Bronchial epithelial cell (primary cell): ENCODE measurements at places on chromosomes 5 and 9. TPM values are rescaled to one million over a fixed set of nuclear protein-coding genes. Genes with fewer than 3 reads are reported as not detected.

The ZBTB5 gene
- 8.2 and 8.6 TPM in 2 replicates for total RNA-seq

GRCh38 chr5:42912184-42912798 lies 100.6 kb upstream of the SELENOP start:
- peak; percentile 63 for DNase-seq

The SLC27A6 gene
- 0.13 and 1.1 TPM in 2 replicates for total RNA-seq

GRCh38 chr5:40141418-40141817 lies 538.3 kb upstream of the PTGER4 start:
- no peak for DNase-seq

DNA sequence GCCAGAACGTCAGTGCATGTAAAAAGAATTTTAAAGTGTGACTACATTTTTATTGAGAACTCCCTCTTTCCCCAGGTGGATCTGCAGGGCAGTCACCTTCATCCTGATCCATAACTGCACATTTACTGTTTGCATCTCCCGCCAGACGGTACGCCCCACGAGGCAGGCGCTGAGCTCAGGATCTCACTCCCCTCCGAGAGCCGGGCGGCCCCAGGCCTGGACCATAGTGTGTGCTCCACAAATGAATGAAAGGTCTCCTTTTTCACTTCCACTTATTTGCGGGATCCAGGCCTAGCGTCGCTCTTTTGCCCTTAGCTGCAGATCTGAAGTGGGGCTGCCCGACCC lies 378 bp downstream of the DROSHA start:
- peak; percentile 10 for DNase-seq

DNA sequence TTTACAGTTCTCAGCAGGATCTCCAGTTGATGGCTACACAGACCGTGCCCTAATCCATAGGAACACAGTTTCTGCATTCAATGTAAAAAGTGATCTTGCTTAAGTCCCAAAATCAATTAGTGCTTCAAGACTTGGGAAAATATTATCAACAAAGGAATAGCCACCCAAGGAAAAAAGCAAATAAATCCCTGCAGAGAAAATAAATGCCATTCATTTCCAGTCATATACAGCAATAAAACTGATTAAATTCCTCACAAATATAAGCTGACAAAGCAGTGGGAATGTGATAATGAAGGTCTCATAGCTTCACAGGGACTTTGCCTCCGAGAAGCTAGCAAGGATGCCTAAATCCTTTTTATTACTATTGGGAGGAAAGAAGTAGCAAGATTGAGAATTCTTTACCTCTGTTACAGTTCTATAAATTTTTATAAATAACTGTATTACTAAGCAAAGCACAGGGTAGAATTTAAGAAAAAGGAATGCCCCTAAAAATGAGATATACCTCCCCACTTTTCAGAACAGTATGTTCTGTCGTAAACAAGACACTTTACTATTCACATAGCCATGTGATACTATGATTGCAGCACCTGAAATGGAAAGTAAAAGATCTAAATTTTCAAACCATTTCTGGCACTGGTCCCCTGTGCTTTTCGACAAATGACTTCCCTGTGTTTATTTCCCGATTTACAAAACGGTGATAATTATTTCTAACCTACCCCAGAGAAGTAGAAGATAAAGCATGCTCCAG lies 59.8 kb downstream of the ARSB start:
- DNase-seq: no peak

The PROB1 gene
- total RNA-seq: 0.51 and 0.53 TPM in 2 replicates

GRCh38 chr9:33443464-33444154 lies 3.8 kb downstream of the AQP3 start:
- no peak for DNase-seq

DNA sequence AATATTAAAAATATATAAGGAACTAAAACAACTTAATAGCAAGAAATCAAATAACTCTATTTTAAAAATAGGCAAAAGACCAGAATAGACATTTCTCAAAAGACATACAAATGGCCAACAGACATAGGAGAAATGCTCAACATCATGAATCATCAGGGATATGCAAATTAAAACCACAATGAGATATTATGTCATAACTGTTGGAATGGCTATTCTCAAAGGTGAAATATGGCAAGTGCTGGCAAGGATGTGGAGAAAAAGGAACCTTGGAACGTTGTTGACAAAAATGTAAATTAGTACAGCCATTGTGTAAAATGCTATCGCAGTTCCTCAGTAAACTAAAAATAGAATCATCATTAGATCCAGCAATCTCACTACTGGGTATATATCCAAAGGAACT lies 468.5 kb downstream of the NFIB start:
- DNase-seq: peak; percentile 88

DNA sequence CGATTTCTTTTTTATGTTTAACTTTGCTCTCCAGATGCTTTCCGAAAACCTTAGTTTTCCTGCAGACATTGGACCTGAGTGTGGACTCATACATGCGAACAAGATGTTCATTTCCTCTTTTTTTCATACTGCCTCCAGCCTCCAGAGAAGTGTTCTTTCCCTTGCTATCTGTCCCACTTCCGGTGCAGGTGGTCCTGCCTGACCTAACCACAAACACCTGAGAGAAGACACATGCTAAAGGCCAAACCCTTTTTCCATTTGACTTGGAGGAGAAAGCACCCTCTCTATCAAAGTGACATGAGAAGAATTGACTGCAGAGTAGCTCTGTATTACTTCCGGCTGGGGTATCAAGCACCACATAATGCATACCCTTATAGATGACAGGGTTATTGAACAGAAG lies 334.0 kb downstream of the ARHGEF28 start:
- no peak for DNase-seq

GRCh38 chr5:112663146-112663545 lies 74.5 kb upstream of the APC start:
- no peak for DNase-seq

GRCh38 chr5:672329-673160 lies 20.6 kb downstream of the TPPP start:
- peak; percentile 66 for DNase-seq

DNA sequence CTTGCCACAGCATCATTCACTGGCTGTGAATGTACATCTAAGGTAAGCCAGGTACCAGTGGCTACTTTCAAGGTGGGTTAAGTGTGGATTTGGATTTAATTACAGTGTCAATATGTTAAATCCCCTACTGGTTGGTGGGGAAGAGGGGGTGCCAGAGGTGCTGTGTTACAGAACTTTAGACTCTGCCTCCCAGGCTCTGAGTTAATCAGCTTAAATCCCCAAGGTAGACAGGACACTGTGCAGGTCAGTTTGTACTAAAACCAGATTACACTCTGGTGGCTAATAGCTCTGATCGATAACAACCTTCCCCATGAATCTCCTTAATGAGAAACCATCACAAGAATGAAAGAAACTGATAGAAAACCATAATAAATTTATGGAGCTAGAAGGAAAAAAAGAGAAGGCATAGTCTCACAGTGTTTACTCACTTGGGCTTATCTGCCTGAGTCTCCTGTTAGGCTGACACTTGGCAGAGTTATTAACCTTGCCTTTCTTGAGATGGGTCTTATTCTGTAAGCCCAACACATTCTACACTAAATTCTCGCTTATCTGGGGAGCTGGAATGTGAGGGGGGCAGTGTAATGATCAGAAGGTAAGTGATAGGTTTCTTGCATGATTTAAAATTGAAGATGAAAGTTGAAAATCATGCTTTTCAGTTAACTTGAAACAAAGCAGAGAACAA lies 106.8 kb downstream of the LMNB1 start:
- DNase-seq: peak; percentile 13

The MARCOL gene
- total RNA-seq: not detected in 2 replicates

DNA sequence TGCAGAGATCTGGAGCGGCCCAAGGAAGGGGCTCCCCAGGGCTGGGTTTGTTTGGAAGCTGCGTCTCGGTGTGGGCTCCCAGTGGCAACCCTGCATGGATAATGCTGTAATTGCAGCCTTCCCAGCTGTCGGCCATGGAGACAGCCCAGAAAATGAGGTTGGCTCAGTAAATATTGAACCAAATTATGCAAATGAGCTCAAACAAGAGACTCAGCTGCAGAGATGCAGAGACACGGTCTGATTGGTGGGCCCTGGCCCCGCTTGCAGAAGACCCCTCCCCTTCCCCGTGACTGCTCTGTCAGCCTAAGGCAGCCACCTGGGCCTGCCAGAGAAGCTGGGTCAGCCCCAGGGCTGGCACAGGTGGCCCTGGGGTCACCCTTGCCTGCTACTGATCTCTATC lies 75.9 kb downstream of the RAD23B start:
- no peak for DNase-seq

The PLEKHG4B gene
- not detected in 2 replicates for total RNA-seq

DNA sequence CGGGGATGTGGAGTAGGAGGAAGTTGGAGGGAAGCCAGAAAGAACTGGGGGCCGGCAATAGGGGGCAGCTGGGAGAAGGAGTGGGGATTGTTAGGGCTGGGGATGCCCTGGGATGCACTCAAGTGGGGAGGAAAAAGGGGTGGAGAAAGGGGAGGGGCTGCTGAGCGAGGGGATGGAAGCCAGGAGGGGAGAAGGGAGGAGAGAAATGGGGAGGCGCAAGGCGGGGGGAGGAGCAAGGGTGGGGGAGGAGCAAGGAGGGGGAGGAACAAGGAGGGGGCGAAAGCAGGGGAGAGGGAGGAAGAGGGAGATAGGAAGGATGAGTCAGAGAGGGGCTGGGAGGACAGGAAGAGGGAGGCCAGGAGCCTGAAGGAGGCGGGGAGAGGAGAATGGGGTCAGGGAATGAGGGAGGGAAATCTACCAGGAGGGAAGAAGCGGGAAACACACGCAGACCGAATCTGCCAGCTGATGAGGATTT lies 1.6 kb downstream of the IRX4 start:
- DNase-seq: no peak

- DNase-seq: no peak
These were observed 122.4 kb upstream of the SLC12A2 start for GRCh38 chr5:127961006-127961762.

The IRX2 gene
- 11.3 and 14.0 TPM in 2 replicates for total RNA-seq

GRCh38 chr9:131279196-131279862 lies 3.0 kb upstream of the FAM78A start:
- DNase-seq: no peak
